Stimulated activated CD4-positive, alpha-beta T cell treated with anti-CD3 and anti-CD28 coated beads, TNF-alpha, amount 100 ng/mL, for 1 hour (primary cell): ENCODE measurements at places on chromosomes 5 and 9.

DNA sequence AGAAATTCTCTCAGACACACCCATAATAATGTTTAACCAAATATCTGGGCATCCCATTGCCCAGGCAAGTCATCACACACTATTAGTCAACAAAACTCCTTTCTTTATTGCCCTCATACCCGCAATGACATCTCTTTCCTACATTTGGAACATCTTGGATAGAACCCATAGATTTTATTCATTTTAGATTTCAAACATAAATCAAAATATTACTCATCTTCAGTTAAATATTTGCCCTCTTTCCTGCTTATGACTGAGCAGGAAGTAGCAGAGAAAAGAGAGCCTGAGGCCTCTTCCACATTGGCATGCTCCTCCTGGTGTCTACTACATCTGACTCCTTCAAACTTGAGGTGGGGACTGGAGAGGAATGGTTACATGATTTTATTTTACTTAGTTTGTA, 592.0 kb downstream of the CHSY3 start:
- DNase-seq: no peak

DNA sequence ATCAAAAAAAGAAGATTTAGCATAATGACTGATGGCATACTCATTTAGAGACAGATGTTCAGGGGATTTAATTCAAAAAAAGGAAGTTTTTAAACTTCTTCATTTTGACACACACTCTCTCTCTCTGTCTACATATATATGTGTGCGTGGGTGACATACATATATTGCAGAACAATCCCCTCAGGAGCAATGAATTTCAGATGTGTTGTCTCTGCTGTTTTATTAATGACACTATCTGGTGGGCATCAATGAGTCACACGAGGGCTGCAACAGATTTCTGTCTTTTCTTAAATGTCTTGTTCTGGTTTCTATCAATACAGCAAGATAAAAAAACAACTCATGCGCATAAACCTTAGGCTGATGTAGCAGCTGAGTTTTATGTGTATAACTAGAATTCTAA, 123.5 kb upstream of the SLCO6A1 start:
- no peak for DNase-seq

DNA sequence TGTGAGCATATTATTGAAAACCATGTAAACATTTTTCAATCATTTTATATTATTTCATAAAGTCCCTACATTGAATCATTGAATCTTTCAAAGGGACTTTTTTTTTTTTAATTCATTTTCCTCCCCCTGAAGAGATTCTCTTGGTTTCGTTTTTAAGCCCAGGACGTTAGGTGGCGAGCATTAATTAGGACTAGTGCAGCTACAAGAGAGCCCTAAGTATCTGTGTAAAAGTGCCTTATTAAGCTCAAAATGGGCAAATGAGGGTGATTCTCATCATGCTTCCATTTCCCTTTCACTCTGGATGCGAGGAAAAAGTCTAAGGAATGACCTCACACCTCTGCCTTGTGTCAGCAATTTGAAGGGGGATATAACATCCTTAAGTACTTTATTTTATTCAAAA, 517.9 kb upstream of the ITGA1 start:
- DNase-seq: no peak

- DNase-seq: no peak
Observed at GRCh38 chr9:93270976-93271375, 87.0 kb downstream of the WNK2 start.

- DNase-seq: no peak
Observed at GRCh38 chr9:123679330-123679987, 250.5 kb downstream of the DENND1A start.

DNA sequence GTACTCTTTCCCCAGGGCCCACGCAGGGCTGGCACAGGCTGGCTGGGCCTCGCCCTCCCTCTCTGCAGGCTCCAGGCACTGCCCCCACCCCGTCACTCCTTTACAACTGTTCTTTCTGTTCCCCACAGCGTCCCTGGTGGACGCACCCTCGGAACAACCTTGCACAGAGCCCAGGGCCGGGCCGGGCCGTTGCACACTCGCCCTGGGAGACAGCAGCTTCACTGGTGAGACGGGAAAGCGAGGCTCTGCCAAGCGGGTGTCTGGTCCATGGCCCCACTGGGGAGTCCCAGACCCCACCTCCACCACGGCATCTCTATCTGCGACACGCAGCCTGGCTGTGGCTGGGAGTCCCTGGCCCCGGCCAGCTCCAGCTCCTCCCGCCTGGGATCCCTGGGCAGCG, 18.4 kb upstream of the QSOX2 start:
- DNase-seq: no peak

- DNase-seq: no peak
Observed at GRCh38 chr9:100167176-100167575, 68.1 kb downstream of the INVS start.

- no peak for DNase-seq
Observed at GRCh38 chr5:88732181-88732633, 150.8 kb downstream of the MEF2C start.

DNA sequence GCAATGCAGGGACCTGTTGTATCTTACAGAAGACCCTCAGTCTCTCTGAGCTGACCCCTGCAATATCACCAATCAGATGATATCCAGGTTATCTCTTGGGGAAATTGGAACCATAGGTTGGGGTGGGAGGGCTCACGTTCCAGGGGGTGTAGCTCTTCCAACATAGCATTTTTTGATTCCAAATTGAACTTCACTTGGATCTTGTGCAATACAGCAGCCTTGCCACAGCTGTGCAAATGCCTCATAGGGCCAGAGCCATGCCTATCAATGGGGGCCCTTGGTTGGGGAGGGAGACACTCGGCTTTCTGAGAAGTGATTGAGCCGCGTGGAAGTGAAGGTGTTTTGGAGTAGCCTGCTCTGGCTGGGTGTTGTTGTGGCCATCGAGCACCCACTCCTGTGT, 117.2 kb upstream of the PITX1 start:
- DNase-seq: no peak
